Retina (tissue), 1 donor: ENCODE measurements at places on chromosomes 3 and 15.

DNA sequence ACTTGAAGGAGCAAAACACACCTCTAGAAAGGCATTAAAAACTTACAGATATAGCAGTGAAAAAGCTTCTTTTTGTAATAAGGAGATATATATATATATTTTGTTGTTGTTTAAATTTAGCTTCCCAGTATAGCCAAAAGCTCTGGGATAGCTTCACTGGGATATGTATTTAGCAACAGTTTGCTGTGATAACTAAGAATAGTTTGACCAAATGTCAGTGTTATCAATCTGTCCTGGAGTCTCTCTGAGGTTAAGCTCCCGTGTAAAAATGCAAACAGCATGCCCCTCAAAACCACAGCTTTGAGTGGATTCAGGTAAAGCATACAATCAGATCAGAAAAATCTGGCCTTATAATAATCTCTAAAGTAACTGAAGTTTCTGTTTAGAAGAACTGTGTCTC lies 2.9 kb downstream of the CADPS start:
- no peak for DNase-seq

DNA sequence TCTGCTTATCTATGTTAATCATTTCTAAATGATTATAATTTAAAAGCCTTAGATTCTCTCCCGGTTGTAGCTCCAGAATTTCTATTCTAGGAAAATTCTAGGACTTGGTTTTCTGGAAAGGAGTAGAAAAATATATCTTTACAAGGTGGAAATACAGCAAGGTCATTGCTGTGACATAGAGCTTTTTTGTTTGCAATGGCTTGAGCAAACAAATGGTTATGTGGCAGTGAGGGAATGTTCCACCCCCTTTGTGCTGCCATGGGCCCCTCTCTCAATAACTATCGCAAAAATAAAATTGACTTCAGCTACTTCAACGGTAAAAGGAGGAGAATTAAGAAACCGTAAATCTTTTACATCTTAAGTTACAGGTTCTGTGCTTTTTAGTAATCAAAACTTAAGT lies 517.1 kb downstream of the EPHA3 start:
- DNase-seq: no peak

GRCh38 chr15:39756806-39757522 lies 25.7 kb downstream of the FSIP1 start:
- peak; percentile 53 for DNase-seq

DNA sequence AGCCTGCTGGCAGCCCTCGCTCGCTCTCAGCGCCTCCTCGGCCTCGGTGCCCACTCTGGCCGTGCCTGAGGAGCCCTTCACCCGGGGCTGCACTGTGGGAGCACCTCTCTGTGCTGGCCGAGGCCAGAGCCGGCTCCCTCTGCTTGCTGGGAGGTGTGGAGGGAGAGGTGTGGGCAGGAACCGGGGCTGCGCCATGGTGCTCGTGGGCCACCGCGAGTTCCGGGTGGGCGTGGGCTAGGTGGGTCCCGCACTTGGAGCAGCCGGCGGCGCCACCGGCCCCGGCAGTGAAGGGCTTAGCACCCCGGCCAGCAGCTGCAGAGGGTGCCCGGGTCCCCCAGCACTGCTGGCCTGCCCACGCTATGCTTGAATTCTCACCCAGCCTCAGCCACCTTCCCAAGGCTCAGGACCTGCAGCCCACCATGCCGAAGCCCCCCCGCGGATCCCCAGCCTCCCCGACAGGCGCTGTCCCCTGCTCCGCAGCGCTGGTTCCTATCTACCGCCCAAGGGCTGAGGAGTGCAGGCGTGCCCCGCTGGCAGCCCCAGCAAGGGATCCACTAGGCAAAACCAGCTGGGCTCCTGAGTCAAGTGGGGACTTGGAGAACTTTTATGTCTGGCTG lies 863.3 kb downstream of the IGSF11 start:
- no peak for DNase-seq

GRCh38 chr3:2423143-2423542 lies 324.5 kb downstream of the CNTN4 start:
- peak; percentile 75 for DNase-seq

GRCh38 chr15:55715355-55716076 lies 27.4 kb downstream of the PRTG start:
- no peak for DNase-seq

DNA sequence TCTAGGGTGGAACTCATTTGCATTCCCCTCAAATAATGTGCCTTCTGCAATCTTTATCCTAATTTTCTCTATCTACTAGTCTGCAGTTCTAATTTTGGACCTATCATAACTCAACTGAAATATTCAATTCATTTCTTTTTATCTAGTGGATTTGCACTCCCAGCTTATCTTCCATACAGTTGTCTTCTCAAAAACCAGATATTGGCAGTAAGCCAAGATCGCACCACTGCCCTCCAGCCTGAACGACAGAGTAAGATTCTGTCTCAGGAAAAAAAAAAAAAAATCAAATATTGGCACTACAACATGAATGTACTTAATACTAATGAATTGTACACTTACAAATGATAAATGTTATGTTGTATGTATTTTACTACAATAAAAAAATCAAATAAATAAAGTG lies 18.0 kb upstream of the CHMP2B start:
- DNase-seq: no peak

GRCh38 chr3:165852711-165853110 lies 15.5 kb upstream of the BCHE start:
- peak; percentile 14 for DNase-seq

GRCh38 chr15:67143646-67144045 lies 78.2 kb downstream of the SMAD3 start:
- no peak for DNase-seq

GRCh38 chr3:155771126-155771525 lies 26.3 kb upstream of the PLCH1 start:
- no peak for DNase-seq

DNA sequence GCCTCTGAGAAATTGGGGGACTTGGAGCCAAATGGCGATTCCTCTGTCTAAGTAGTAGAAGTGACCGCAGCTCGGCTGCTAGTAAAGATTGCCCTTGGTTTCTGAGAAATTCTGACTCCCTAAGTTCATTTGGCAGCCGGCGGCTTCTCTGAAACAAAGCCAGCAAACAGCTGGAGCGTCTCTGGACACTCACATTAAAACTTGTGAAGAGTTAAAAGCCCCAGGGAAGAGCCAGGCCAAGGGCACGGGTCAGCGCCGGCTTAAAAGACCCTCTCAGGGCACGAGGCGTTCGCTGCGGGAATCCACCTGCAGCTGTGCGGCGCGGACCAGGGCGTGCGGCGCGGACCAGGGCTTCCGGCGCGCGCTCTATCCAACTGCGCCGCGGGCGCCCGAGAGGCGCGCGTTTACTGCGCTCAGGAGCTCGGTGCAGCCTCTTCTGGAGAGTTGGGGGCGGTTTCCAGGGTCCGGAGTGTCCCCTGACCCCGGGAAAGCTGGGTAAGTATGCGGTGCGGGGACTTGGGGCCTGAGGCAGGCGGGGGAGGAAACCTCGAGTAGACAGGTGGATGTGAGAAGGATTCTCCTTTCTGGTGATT lies at the start of gene COL6A5:
TSS of gene COL6A5 (plus strand) at position 186 of the 593 bp plus-strand sequence. CDS start 27,967 bp downstream, outside the sequence.
- DNase-seq: peak; percentile 52

DNA sequence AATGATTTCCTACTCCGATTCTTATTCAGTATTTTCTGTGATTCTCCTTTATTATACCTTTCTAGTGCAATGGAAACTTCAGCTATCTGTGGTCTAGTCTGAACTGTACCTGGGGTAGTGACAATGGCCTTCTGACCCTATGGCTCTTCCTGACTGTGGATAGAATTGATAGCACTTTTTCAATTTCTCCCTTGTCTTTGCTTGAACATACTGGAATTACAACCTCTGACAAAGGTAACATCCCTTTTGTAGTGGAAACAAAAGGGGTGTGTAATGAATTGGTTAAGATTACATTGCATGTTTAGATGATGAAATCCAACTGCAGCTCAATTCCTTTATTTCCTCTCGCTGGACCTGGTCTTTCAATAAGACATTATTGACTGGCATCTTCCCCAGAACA lies 21.0 kb upstream of the SOX2 start:
- no peak for DNase-seq

DNA sequence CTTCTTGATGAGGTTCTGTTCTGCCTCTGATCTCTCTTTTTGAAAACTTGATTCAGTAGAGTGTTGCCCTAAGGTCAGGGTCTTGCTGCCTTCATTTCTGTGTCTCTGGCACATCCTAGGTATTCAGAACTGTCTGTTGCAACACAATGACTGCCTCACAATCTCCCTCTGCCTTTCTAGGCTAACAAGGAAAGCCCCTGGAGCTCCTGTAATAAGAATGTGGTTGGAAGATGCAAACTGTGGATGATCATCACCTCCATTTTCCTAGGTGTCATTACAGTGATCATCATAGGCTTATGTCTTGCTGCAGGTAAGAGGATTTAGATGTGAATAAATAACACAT lies 7.0 kb downstream of the C3orf52 start:
- DNase-seq: no peak

GRCh38 chr3:127667119-127667681 lies 5.6 kb upstream of the ABTB1 start:
- DNase-seq: no peak

DNA sequence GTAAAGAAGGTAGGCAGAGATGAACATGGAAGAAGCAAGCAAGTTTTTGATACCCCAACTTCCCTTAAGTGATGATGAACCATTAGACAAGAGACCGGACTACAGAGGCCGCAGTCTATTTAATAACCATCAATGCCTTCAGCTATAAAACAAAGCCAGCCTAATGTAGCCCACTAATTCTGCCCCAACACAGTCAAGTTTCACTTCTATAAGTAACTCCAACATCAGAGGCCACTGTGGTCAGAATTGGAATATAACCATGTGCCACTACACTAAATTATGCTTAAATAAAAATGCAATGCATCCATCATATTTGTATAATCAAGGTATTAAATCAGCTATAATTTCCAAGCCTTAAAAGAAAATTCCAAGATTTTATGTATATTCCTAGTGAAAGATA lies 234.7 kb downstream of the FOXP1 start:
- no peak for DNase-seq

- no peak for DNase-seq
Observed at GRCh38 chr3:78048698-78049097, 1008.8 kb downstream of the ROBO2 start.

GRCh38 chr3:174540116-174540908 lies 318.8 kb upstream of the NAALADL2 start:
- no peak for DNase-seq

DNA sequence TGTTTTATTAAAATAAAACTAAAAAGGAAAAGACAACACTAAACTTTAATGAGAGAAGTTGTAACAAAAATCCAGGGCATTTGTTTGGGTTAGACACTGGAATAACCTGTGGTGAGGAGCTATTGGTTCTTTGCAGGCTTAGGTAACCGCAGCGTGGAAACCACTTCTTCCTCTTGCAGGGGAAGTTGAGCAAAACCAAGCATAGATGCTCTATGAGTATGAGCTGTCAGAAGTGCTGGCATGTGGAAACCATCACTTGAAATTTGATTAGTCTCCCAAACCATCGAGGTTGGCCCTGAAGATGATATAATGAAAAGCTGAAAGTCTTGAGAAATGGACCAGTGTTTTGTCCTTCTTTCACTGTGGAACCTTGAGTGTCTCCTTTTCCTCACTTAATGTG lies 127.1 kb upstream of the RBMS3 start:
- DNase-seq: no peak

DNA sequence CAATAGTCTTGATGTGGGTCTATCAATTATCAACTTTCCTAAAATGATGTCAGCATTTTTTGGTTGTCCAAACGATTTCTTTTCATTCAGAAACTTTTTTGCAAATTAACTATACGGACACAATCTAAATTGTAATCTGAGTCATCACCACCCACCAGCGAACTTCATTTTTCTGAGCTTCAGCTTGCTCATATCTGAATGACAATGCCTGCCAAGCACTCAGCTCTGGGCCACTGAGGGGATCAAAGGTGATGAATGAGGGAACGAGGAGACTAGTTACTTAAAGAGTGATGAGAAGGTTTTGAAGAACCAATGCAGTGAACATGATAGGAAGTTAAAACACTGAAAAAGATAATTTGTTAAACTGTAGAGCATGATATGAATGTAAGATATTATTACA lies 14.9 kb upstream of the TBC1D23 start:
- DNase-seq: no peak

- no peak for DNase-seq
Observed at GRCh38 chr3:22907796-22908195, 295.3 kb upstream of the UBE2E2 start.

DNA sequence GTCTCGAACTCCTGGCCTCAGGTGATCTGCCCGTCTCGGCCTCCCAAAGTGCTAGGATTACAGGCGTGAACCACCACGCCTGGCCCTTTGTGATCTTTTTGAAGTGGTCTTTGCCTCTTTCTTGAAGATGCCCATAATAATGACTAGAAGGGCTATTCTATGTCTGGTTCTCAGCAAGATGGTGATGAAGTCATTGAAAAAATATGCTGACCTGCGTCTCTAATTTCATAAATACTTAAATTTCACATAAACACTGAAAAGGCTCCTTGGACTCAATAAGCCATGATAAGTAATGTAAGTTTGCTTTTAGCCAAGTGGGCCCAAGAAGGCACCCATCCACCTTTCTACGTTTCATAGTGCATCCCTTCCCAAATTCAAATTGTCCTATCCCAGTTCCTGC lies 775 bp upstream of the MAPK6 start:
- DNase-seq: no peak

DNA sequence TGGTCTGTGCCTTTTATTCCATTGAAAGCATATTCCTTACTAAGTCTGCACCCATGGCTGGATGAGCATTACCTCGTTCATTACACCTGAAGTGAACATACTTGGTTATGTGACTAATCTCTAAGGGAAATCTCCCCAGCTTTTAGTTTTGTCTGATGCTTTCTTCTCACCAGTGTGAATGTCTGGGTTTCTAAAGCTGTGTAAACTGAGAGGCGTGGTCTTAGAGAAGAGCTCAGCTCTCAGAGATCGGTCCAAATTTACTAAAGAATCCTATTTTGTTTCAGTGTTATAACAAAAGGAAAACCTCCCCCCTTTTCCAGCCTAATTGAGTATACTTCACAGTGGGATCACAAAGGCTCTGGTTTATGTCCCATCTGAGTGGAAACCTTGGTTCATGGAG lies 352.3 kb downstream of the PTPRG start:
- no peak for DNase-seq

- DNase-seq: no peak
Observed at GRCh38 chr15:90887037-90887481, 2.8 kb downstream of the FES start.

- no peak for DNase-seq
Observed at GRCh38 chr15:80087104-80087503, 27.6 kb downstream of the ZFAND6 start.

- no peak for DNase-seq
Observed at GRCh38 chr3:101533603-101533968, 20.6 kb upstream of the SENP7 start.

- no peak for DNase-seq
Observed at GRCh38 chr3:51297333-51297732, 87.8 kb upstream of the MANF start.

GRCh38 chr15:52217186-52217585 lies 26.0 kb upstream of the GNB5 start:
- no peak for DNase-seq

DNA sequence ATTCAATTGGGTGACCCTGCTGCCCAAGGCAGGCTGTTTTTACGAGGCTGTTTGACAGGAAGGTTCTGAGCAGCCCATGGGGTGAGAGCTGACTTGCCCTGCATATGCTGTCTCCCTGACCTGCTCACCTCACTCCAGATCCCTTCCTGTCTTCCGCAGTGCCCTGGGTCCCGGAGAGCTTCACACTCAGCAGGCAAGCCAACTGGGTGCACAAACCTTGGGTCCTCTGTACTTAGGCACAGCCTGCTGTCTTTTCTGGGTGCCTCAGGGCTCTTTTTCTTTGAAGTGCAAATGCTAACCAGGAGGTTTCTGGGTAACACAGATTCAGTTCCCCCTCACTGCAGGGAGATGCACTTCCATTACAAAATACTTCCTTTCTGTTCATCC lies 32.8 kb downstream of the ZXDC start:
- no peak for DNase-seq
